ENCODE measurements at places on chromosomes 13 and 19. TPM values are rescaled to one million over a fixed set of nuclear protein-coding genes. Genes with fewer than 3 reads are reported as not detected.

Gene PCDH9
- total RNA-seq = 0.13 TPM

DNA sequence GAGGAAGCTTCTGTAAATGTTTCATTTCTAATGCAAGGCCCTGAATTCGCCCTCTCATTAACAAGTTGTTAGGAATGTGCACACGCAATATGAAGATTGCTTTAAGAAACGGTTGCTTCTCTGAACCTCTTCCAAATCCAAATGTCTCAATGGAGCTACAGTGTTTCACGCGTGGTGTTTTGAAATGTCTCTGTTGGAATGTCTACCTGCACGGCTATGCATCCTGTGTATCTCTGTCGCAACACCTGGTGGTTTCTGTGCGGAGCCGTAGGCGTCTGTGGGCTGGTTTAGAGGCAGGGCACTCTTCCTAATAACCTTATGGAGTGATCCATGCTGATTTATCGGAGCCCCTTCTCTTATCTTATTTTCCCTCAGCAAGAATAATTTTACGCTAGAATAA is 1584.2 kb upstream of the SLC10A2 start:
- H3K27ac ChIP-seq = no peak overlapping the region
- H3K36me3 ChIP-seq = no peaks in the 10 kb centered on the region
- H3K4me1 ChIP-seq = no peaks in the 10 kb centered on the region
- H3K4me3 ChIP-seq = no peak overlapping the region
- no peak for DNase-seq

DNA sequence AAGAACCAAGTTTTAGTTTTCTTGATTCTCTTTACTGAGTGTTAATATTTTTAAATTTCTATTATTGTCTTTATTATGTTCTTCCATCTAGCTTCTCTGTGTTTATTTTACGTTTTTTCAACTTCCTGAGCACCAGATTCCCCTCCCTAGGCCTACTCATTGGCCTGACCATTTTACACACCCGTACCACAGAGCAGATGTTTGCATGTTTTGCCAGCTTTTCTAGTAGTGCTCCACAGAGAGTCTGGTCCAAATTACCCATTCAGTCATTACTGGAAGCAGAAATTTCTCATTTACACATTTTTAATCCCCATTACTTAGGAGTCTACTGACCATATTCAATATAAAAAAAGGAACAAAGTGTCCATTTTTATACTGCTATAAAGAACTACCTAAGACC is 66.9 kb downstream of the ING1 start:
- peaks cover 15% of the 10 kb centered on the region for H3K27me3 ChIP-seq
- H3K4me1 ChIP-seq = peaks cover 6% of the 10 kb centered on the region
- no peaks in the 10 kb centered on the region for H3K36me3 ChIP-seq
- no peak for DNase-seq
- no peak overlapping the region for H3K27ac ChIP-seq
- H3K4me3 ChIP-seq = no peak overlapping the region

DNA sequence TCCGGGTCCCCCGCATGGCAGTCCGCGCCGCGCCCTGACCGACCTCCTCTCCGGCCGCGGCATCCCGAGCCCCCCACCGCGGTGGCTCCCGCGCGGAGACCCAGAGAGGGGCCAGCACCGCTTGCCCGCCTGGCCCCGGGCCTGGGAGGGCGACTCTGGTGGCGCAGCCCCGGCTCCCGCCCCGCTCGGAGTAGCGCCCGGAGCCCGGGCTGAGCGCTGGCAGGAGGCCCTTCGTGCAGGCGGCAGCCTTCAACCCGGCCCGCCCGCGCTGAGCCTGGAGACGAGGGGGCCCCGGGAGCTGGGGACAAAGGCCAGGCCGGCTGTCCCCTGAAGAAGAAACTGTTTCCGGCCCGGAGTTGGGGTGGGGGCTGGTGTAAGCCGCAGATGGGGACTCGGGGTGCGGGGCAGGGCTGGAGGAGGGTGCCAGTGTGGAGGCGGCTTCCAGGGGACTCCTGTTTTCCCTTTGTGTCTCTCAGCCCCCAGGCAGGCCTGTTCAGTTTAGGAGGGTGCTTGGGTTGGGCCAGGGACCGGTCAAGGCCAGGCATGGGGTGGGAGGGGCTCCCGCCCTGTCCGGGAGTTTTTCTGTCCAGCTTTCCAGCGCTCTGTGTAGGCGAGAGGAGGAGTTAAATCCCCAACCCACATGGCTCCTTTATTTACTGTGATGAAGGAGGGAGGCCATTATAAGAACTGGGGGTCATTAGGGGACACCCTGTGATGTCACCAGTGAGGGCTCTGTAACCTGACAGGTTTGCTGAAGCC is 935 bp downstream of the LRP3 start:
- H3K27me3 ChIP-seq = peaks cover 38% of the 10 kb centered on the region
- no peaks in the 10 kb centered on the region for H3K36me3 ChIP-seq
- H3K4me3 ChIP-seq = peak overlapping the region; percentile 18
- no peak for DNase-seq
- no peak overlapping the region for H3K27ac ChIP-seq

DNA sequence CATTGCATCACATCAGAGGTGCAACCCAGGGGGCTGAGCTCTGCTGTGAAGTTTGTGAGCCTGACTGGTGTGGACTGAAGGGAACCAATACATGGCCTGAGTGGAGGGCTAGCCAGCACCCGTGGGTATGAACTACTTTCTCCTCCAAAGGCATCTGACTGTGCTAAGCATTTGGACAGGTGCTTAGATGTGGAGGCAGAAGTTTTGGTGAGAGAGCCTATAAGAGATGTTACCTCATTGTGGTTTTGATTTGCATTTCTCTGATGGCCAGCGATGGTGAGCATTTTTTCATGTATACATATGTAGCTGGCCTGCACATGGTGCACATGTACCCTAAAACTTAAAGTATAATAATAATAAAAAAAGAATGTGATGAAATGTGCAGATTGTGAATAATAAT is 46.9 kb downstream of the TEX29 start:
- no peak overlapping the region for H3K4me3 ChIP-seq
- no peak for DNase-seq
- peaks cover 2% of the 10 kb centered on the region for H3K27me3 ChIP-seq
- H3K27ac ChIP-seq = no peak overlapping the region

- peak overlapping the region; percentile 91 for H3K27ac ChIP-seq
- H3K27me3 ChIP-seq = peaks cover 3% of the 10 kb centered on the region
- H3K4me1 ChIP-seq = peaks cover 29% of the 10 kb centered on the region
- DNase-seq = no peak
Measured at GRCh38 chr19:12891553-12892021, 627 bp downstream of the GCDH start.

Gene CACNG6
- total RNA-seq = not detected

GRCh38 chr19:6030214-6030507 is 52.2 kb upstream of the RANBP3 start:
- no peak overlapping the region for H3K4me3 ChIP-seq
- no peaks in the 10 kb centered on the region for H3K27me3 ChIP-seq
- H3K4me1 ChIP-seq = no peaks in the 10 kb centered on the region
- peaks cover 3% of the 10 kb centered on the region for H3K36me3 ChIP-seq
- H3K27ac ChIP-seq = no peak overlapping the region

Gene SOX1
- total RNA-seq = not detected

DNA sequence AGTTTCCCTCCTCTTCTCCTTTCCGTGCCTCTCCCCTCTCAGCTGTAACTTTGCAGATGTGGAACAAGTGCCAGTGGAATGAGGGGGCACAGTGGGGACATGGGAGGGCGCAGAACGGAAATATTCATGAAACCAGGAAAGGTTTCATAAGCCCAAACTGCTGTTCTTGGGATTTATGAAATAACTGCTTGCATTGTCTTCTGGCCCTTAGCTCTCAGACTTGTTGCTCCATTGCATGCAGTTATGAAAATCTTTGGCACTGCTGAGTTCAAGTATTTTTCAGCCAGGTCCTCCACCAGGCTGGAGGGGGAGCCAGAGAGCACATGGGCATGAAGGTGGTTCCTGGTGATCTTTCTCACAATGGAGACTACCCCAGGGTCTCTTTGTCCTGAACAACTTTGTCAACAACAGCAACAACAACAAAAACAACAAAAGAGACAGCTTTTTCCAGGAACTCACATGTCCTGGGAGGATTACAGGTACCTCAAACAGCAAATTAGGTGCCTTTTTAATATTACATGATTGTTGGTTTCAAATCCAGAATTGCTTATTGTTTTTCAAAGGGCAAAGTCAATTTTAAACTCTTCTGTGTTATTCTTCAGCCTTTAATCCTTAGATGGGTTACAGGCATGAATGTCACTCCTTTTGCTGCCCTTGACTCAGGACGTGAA is 1.5 kb downstream of the RGCC start:
- peaks cover 54% of the 10 kb centered on the region for H3K4me1 ChIP-seq
- peaks cover 18% of the 10 kb centered on the region for H3K27me3 ChIP-seq
- H3K4me3 ChIP-seq = peak overlapping the region; percentile 75
- peak overlapping the region; percentile 74 for H3K27ac ChIP-seq
- peak; percentile 76 for DNase-seq
- H3K36me3 ChIP-seq = peaks cover 26% of the 10 kb centered on the region

- no peak overlapping the region for H3K27ac ChIP-seq
- H3K4me3 ChIP-seq = no peak overlapping the region
- H3K4me1 ChIP-seq = peaks cover 5% of the 10 kb centered on the region
- H3K36me3 ChIP-seq = no peaks in the 10 kb centered on the region
- no peak for DNase-seq
- peaks cover 14% of the 10 kb centered on the region for H3K27me3 ChIP-seq
Measured at GRCh38 chr13:106919638-106920037, 351.7 kb upstream of the ARGLU1 start.

- peak overlapping the region; percentile 81 for H3K27ac ChIP-seq
- H3K36me3 ChIP-seq = no peaks in the 10 kb centered on the region
- peaks cover 55% of the 10 kb centered on the region for H3K4me1 ChIP-seq
- peak overlapping the region; percentile 48 for H3K4me3 ChIP-seq
- H3K27me3 ChIP-seq = peaks cover 4% of the 10 kb centered on the region
- peak; percentile 45 for DNase-seq
Measured at GRCh38 chr19:13881251-13881691, 4.3 kb downstream of the NANOS3 start.

Gene SLC7A1
- 78.1 TPM for total RNA-seq

Gene PSG1
- total RNA-seq = not detected

GRCh38 chr13:111629926-111630325 is 309.5 kb downstream of the TEX29 start:
- no peak overlapping the region for H3K4me3 ChIP-seq
- no peaks in the 10 kb centered on the region for H3K4me1 ChIP-seq
- H3K27me3 ChIP-seq = no peaks in the 10 kb centered on the region
- no peak overlapping the region for H3K27ac ChIP-seq
- no peaks in the 10 kb centered on the region for H3K36me3 ChIP-seq

DNA sequence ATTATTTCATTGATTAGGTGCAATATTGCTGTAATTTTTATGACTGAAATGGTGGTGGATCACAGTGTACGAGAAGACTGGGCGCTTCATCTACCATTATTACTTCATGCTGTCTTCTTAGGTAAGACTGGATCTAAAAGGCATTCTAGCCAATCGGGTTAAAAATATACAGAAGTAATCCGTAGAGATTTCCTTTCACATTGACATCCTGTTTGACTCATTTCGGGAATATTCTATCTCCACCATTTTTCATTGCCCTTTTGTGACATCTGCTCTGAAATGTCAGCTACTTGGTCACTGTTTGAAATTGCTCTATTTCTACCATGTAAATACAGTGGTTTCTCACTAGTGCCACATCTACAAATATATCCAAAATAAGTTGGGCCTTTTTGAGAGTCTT is 90.2 kb downstream of the ZAR1L start:
- DNase-seq = no peak
- no peaks in the 10 kb centered on the region for H3K27me3 ChIP-seq
- no peaks in the 10 kb centered on the region for H3K36me3 ChIP-seq
- H3K4me1 ChIP-seq = no peaks in the 10 kb centered on the region
- H3K27ac ChIP-seq = no peak overlapping the region
- H3K4me3 ChIP-seq = no peak overlapping the region

- DNase-seq = no peak
- H3K27ac ChIP-seq = no peak overlapping the region
- H3K4me1 ChIP-seq = no peaks in the 10 kb centered on the region
- H3K27me3 ChIP-seq = no peaks in the 10 kb centered on the region
Measured at GRCh38 chr13:108093616-108094015, 121.7 kb downstream of the LIG4 start.

Gene ZIC5
- not detected for total RNA-seq

- no peak for DNase-seq
- H3K27ac ChIP-seq = no peak overlapping the region
- H3K4me1 ChIP-seq = no peaks in the 10 kb centered on the region
- peaks cover 4% of the 10 kb centered on the region for H3K36me3 ChIP-seq
Measured at GRCh38 chr19:1780272-1780958, 27.1 kb downstream of the ONECUT3 start.

DNA sequence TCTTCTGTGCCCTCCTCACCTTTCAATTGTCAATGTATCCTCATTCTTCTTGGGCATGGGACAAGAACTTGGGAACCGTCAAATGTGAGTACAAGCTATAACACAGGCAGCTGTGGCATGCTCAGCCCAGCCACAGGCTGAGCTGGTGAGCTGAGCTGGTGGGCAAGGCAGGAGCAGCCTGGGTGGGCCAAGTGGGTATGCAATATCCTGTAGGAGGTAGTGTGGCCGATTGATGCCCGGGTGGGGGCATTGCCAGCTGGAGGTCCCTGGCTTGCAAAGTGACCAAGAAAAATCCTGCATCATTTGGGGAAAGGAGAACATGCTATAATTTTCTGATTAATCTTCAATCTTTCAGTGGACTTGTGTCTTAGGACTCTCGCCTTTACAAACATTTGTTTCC is 507.2 kb upstream of the SLC10A2 start:
- no peak overlapping the region for H3K4me3 ChIP-seq
- H3K4me1 ChIP-seq = no peaks in the 10 kb centered on the region
- H3K27me3 ChIP-seq = no peaks in the 10 kb centered on the region

GRCh38 chr13:42071672-42072419 is 23.4 kb downstream of the DGKH start:
- H3K27ac ChIP-seq = peak overlapping the region; percentile 20
- no peak overlapping the region for H3K4me3 ChIP-seq
- H3K27me3 ChIP-seq = no peaks in the 10 kb centered on the region
- H3K4me1 ChIP-seq = peaks cover 27% of the 10 kb centered on the region
- H3K36me3 ChIP-seq = peaks cover 29% of the 10 kb centered on the region
- no peak for DNase-seq

GRCh38 chr19:4557144-4557970 is 2.1 kb downstream of the SEMA6B start:
- H3K4me1 ChIP-seq = peaks cover 6% of the 10 kb centered on the region
- no peaks in the 10 kb centered on the region for H3K27me3 ChIP-seq
- no peak overlapping the region for H3K27ac ChIP-seq
- DNase-seq = peak; percentile 37
- no peaks in the 10 kb centered on the region for H3K36me3 ChIP-seq

Gene KIR3DL1
- total RNA-seq = 0.29 TPM

Gene APOC4
- total RNA-seq = not detected

- no peak for DNase-seq
- H3K4me1 ChIP-seq = no peaks in the 10 kb centered on the region
- no peak overlapping the region for H3K27ac ChIP-seq
Measured at GRCh38 chr19:31132753-31133110, 216.5 kb downstream of the TSHZ3 start.

DNA sequence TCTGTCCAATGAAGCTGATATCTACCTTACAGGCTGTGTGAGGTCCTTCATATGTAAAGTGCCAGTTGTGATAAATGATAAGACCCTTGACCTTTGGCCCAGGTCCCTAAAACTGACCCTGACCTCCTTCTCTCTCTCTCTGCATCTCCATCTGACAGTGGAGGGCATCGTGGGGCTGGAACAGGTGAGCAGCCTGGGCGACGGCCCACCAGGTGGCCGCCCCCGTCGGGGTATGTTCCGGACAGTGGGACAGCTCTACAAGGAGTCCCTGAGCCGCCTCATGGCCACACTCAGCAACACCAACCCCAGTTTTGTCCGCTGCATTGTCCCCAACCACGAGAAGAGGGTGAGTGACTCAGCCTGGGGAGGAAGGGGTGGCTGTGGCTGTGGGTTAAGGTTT is 53.7 kb downstream of the MYH14 start:
- no peak overlapping the region for H3K4me3 ChIP-seq
- no peaks in the 10 kb centered on the region for H3K27me3 ChIP-seq
- no peaks in the 10 kb centered on the region for H3K36me3 ChIP-seq
- no peaks in the 10 kb centered on the region for H3K4me1 ChIP-seq
- H3K27ac ChIP-seq = no peak overlapping the region
- DNase-seq = no peak

Data from activated CD8-positive, alpha-beta T cell treated with anti-CD3 and anti-CD28 coated beads, Interleukin-2, amount 10 ng/mL, durations not matched to agents 7 days and 5 days (primary cell).